Caco-2 (cell line): ENCODE measurements at places on chromosomes 1 and 21.

DNA sequence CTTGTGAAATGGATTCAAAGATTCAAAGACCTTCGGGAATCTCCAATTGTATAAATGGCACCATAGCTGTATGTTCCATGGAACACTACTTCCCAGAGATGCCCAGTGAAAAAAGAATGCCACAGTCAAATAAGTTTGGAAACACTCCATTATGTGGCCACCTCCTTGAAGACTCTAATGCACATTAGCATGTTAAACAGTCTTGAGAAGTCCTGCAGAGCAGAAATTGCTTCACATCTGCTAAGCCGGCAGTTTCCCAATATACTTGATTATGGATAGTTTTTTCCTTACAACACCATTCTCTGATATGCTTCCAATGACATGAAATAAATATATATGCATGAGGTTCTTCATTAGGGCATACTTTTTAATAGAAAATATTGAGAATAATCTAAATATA is 12.7 kb upstream of the SELE start:
- no peak for DNase-seq

- no peak for DNase-seq
These were observed 18.1 kb downstream of the JAK1 start for GRCh38 chr1:64948216-64948615.

GRCh38 chr1:51518586-51519047 is 449 bp downstream of the EPS15 start:
- DNase-seq: peak; percentile 71

DNA sequence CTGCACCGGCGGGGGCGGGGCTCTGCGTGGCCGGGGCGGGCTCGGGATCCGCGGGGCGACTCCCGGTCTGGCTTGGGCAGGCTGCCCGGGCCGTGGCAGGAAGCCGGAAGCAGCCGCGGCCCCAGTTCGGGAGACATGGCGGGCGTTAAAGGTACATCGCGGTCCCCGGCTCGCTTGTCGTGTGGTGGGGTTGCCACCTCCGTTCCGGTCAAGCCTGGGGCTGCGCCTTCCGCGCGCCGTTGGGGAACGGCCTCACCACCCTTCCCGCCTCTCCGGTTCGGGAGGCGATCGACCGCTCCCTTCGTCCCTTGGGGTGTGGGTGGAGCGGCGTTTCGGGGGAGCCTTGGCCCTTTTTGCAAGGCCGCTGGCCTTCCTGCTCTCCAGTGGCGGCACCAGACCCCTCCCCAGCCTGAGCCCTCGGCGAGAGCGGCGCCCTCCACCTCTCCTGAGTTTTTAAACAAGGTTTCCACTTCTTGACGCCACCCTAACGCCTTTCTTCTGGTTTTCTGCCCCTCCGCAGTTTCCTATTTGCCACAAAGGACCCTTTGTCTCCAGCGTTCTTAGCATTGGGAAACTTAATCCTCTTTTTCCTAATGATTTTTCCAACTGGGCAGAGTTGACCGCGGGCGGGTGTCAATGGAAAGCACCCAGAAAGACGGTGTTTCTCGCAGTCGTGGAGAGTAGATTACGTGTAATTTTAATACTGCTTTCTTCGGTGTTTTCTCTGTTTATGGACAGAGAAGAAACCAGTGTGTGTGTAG is at the start of the genes LEPR and LEPROT:
Gene LEPR (plus strand): TSS at position 79 of the 761 bp plus-strand sequence. CDS start 144,898 bp downstream, outside the sequence.
Gene LEPROT (plus strand): TSS at position 79 of the 761 bp plus-strand sequence. CDS start 57 bp downstream, at position 136.
- no peak for DNase-seq

GRCh38 chr1:1079408-1080121 is 5.5 kb upstream of the RNF223 start:
- DNase-seq: peak; percentile 84

- no peak for DNase-seq
These were observed 6.8 kb upstream of the LHX9 start for GRCh38 chr1:197910120-197910991.

GRCh38 chr1:25090707-25091422 is 141.4 kb downstream of the SYF2 start:
- DNase-seq: peak; percentile 56

DNA sequence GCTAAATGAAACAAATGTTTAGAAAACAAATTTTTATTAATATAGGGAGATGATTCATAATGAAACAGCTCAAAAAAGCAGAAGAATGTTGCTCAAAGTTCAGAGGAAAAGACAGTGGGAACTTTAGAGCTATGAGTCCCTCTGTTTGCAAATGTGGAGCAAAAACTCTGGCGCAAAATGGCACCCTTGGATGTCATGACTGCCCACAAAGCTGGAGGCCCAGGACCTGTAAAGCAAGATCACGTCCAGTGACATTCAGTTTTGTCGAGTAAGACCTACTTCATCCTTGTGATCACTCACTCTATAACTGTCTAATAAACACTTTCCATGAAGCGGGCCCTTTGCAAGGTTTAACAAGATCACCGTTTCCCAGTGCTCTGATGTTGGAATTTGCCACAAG is 9.1 kb upstream of the EXO1 start:
- no peak for DNase-seq

DNA sequence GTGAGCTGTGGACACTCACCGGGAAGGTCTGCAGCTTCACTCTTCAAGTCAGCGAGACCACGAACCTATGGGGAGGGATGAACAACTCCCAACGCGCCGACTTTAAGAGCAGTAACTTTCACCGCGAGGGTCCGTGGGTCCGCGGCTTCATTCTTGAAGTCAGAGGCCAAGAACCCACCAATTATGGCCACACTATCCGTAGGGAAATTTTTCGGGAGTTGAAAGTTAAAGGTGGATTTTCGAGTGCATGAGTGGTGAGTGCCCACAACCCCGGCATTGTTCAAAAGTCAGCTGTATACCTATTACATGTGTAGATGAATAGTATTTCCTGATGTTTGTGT is 19.7 kb downstream of the EXOC8 start:
- no peak for DNase-seq

GRCh38 chr1:238672262-238672661 is 714.1 kb upstream of the CHRM3 start:
- DNase-seq: no peak
